ENCODE measurements at places on chromosomes 3 and 15. TPM values are rescaled to one million over a fixed set of nuclear protein-coding genes. Genes with fewer than 3 reads are reported as not detected.
A peak's percentile ranks its signal among the peaks of the same experiment; 100 is the strongest.

The COL7A1 gene
- 1.8 TPM for total RNA-seq

The CFAP20DC gene
- total RNA-seq: 0.61 TPM

The SORD gene
- 3.8 TPM for total RNA-seq

GRCh38 chr3:134542287-134542958, 56.6 kb downstream of the CEP63 start:
- H3K36me3 ChIP-seq: peaks cover 4% of the 10 kb centered on the region
- DNase-seq: no peak
- H3K27me3 ChIP-seq: no peaks in the 10 kb centered on the region
- H3K4me3 ChIP-seq: peak overlapping the region; percentile 46
- peaks cover 6% of the 10 kb centered on the region for H3K4me1 ChIP-seq

DNA sequence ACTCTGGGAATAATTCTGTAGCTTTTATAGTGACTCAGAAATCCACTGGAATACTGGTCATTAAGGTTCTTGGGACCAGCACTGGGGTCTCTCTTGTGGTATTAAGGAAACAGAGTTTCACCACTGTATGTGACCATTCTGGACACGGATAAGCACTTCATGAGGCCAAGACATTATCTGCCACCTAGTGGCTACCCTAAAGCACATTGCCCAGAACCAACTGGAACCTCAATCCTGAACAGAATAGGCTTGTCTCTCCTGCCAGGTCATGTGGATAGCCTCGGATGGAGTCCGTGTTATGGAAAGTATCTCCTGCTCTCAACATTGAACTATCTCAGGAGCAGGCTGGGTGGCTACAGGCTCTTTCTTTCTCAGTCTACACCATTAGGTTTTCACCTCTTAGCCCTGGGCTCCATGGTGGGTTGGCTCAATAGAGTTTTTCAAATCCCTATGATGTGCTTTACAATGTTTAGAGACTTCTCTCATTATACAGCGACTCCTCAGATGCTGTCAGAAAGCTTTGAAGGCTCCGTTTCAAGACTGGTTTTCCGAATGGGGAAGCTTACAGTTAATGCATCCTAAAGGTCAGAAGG, 167.6 kb upstream of the ST8SIA2 start:
- no peaks in the 10 kb centered on the region for H3K4me1 ChIP-seq
- no peak overlapping the region for H3K27ac ChIP-seq
- no peaks in the 10 kb centered on the region for H3K36me3 ChIP-seq
- no peak for DNase-seq
- no peak overlapping the region for H3K4me3 ChIP-seq

- H3K4me1 ChIP-seq: no peaks in the 10 kb centered on the region
- no peaks in the 10 kb centered on the region for H3K36me3 ChIP-seq
- no peaks in the 10 kb centered on the region for H3K27me3 ChIP-seq
- DNase-seq: no peak
- H3K27ac ChIP-seq: no peak overlapping the region
Observed at GRCh38 chr3:190972840-190973270, 110.4 kb upstream of the GMNC start.

DNA sequence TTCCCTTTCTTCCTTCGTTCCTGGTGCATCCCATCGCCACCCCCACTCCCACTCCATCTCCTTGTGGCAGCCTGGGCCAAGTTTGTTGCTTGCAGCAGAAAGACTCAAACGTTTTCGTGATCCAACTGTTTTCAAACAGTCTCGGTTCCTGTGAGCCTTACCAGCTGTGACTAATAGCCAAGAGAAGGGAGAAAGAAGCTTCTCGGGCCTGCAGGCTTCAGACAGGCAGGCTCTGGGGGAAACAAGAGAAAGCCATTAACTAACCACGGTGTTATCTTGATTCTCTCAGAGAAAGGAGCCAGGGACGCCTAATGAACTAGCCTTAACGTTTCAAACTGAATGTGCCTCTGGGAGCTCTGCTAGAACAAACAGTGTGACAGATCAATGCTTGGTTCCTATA, 742.0 kb downstream of the NR2F2 start:
- H3K27me3 ChIP-seq: no peaks in the 10 kb centered on the region
- no peak for DNase-seq
- no peaks in the 10 kb centered on the region for H3K36me3 ChIP-seq
- H3K27ac ChIP-seq: no peak overlapping the region
- H3K4me1 ChIP-seq: no peaks in the 10 kb centered on the region

DNA sequence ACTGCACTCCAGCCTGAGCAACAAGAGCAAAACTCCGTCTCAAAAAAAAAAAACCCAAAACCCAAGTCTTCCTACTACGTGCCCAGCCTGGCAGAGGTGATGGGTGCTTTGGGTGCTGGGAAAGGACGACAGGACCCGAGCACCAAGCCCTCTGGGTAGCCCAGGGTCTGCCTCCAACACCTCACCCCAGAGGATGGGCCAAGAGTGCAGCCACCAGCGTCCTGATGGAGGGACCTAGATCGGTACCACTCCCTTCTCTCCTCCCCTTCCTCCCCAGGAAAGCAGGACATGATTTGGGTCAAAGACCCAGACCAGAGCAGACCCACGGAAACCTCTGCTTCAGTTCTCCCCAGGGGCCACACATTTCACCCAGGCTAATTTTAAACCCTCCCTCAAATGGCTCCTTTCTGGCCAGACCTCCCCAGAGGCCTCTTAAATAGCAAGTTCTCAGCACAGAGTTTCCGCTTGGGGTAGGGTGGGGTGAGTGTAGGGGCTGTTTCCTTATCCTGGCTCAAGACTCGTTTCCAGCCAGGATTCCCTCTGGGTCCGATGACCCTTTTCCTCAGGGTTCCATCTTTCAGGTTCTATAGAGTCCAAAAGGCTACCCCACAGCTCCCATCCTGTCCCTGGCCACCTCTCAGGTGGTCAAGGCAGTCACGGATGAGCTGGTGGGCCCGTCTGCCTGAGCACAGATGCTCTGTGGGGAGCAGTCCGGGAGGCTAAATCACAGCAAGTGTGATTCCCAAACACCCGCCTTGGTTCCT, 20.5 kb downstream of the RBPMS2 start:
- no peak overlapping the region for H3K27ac ChIP-seq
- H3K4me3 ChIP-seq: no peak overlapping the region

- no peaks in the 10 kb centered on the region for H3K36me3 ChIP-seq
- no peaks in the 10 kb centered on the region for H3K4me1 ChIP-seq
- no peak overlapping the region for H3K27ac ChIP-seq
- no peak overlapping the region for H3K4me3 ChIP-seq
- DNase-seq: no peak
Observed at GRCh38 chr3:112175646-112176045, 42.6 kb upstream of the GCSAM start.

DNA sequence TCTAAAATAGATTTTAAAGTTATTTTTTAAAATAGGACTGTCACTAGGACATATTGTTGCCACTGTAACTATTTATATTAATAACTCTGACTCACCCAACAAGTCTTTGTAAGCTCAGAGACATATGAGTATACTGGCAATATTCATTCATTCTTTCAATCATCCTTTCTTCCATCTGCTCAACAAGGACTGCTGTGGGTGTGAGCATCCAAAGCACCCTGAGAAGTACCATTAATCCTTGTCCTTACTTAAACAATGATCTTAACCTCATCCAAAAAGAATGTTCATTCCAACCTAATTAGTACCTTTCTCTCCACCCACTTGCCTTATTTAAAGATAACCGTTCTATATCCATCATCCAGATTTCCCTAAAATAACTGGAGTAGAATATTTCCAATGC, 94.2 kb upstream of the PPP2R3A start:
- H3K4me1 ChIP-seq: no peaks in the 10 kb centered on the region
- H3K36me3 ChIP-seq: peaks cover 13% of the 10 kb centered on the region
- no peak overlapping the region for H3K4me3 ChIP-seq

Measured in natural killer cell treated with Interleukin-12 subunit alpha and Interleukin-12 subunit beta and Interleukin-15 and Interleukin-18, amount 100 ng/mL, for 72 hours (primary cell).